ENCODE measurements at places on chromosomes 12 and 14.

GRCh38 chr12:111409403-111409779, 3.7 kb downstream of the SH2B3 start:
- no peak for DNase-seq

DNA sequence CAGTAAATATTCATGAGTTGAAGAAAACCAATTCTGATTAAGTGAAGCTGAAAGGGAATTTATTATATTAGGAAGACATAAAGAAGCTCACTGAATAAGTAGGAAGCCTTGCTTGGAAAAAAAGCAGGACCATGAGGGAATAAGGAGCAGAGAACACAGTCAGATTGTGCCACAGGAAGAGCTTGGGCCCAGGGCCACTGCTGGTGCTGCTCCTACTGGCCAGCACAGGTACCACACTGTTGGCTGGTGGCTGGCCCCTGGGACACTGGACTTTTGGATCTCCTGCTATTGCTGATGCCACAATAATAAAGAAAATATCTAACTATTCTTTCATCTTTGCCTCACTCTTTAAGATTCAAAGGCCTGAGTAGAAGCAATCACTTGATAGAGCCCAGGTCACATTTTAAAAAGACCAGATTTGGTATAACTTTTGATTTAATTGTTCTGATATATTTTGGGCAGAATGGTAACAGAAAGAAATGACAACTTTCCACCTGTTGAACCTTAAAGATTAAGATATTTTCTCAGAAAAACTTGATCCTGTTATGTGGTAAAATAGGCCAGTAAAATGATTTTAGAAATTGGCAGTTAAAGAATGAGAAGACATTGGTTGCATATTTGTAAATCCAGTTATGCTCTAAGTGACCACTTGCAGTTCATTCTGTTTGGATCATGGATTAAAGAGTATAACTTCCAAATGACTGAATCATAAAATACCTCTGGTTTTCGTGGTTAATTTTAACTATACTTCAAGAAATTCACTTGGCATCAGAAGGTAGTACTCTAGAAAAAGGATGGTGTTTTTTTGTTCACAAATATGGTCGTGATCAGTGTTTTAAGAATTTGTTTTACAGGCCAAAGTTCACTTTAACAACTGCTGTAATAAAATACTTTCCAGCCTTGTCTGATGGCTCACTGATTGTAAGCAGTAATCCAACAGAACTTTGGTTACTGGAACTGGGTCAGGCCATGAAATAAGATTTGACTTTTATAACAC, 68.3 kb downstream of the DERA start:
- DNase-seq: no peak

DNA sequence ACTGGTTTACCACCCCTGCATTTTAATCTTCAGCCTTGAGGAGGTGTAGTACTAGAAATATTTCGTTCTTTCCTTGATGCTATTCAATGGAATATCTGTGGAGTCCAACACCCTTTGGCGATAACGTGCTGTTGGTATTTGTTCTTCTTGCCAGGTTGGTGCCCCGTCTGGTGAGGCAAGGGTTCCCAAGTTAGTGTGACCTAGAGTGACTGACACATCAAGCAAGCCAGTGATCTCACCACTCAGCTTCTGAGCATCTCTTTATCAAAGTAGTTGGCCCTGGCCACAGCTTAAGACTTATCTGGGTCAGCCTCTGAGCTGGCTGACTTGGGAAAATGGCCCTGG, 60.2 kb downstream of the PLXNC1 start:
- DNase-seq: peak; percentile 31

GRCh38 chr12:1972260-1972659, 32.0 kb downstream of the DCP1B start:
- no peak for DNase-seq

DNA sequence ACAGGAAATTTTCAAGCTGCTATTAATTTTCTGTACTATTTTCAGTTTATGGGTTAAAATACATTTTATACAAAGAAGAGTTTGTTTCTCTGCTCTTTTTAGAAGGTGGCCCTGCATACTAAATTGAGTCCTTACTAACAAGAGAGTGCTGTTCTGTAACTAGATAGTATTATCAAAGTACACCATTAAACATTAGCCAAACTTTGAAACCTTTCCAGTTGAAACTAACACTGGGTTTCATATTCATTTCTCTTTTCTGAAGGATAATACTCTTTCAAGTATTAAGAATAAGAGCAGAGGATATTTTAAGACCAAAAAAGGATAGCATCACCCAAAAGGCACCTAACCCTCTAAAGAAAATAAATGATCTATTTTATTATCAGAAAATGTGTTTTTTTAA, 47.2 kb downstream of the PEBP1 start:
- no peak for DNase-seq

- DNase-seq: no peak
Measured at GRCh38 chr14:69582212-69582611, 7.5 kb upstream of the CCDC177 start.

GRCh38 chr14:104342435-104343293, 204.3 kb downstream of the KIF26A start:
- DNase-seq: no peak

- no peak for DNase-seq
Measured at GRCh38 chr12:25583545-25583944, 30.5 kb upstream of the LMNTD1 start.

DNA sequence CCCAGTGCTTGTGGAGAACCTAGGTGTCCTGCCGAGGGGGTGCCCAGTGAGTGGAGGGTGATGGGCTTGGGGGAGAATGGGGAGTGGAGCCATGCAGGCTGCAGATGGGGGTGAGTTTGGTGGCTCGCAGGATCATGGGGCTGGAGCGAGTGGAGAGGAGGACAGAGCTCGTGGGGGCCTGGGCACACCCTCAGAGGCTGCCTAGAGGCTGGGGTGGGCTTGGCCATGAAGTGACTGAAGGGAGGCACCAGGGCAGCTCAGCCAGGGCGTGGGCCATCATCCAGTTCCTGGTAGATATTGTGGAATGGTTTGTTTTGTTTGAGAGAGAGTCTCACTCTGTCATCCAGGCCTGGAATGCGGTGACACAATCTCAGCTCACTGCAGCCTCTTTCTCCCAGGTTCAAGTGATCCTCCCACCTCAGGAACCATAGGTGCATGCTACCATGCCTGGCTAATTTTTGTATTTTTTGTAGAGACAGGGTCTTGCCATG, 43.4 kb upstream of the AMN start:
- DNase-seq: no peak
